ENCODE measurements at places on chromosomes 7 and 10.

DNA sequence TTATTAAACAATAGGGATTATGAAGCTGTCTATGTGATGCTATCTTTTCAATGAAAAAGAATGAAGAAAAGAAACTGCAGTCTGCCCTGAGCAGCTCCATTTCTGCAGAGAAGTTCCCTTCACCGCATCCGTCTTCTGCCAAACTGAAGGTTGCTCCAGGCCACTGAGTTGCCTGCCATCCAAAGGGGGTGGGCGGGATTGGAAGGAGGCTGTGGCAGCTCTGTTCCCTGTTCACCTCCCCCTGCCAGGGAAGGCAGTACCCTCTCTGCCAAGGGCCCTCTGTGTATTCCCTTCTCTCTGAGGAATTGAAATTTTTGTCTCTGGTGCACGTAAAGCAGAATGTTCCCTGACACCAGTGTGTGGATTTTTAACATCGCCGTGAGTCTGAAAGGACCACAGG lies 243.1 kb upstream of the GHITM start:
- DNase-seq, result no peak

- DNase-seq, result no peak
Measured at GRCh38 chr10:100307684-100308083, 21.2 kb upstream of the BLOC1S2 start.

DNA sequence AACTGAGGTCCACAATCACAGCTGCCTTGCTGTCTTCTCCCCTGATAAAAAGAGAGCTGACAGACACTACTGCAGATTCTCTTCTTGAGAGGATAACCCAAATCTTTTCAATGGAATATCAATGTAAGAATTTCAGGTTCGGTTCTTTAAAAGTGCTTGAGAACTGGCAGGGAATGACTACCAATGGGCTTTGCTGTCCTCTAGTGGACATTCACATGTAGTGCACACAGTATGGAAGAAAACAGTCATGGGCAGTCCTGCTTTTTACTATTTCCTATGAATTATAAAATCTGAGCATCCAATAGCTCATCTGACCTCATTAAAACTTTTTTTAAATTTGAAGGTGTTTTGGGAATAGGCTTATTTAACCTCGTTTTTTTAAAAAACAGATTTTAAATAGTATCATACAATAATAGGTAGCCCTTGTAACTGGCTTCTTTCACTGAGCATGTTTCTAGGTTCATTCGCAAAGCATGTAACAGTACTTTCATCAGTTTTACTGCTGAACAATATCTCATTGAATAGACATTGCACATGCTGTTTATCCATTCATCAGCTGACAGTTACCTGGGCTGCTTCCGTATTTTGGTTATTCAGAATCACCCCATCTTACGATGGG lies 18.3 kb downstream of the FZD9 start:
- DNase-seq, result no peak

DNA sequence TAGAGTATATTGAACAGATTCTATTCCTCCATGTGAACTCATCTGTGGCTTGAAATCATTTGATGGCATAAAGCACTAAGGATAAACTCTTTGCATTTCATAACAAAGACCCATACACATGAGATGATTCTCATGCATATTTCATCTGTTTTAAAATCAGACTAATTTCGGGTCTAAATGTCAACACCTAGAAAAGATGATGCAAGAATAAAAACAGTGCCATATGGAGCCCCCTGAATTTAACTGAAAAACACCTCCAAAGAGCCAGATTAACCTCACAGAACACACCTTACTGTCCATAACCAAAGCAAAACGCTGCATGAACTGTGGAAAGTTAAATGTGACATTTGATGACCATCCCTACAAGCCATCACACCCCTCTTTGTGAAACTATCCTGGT lies 59.7 kb downstream of the ELAPOR2 start:
- no peak for DNase-seq

DNA sequence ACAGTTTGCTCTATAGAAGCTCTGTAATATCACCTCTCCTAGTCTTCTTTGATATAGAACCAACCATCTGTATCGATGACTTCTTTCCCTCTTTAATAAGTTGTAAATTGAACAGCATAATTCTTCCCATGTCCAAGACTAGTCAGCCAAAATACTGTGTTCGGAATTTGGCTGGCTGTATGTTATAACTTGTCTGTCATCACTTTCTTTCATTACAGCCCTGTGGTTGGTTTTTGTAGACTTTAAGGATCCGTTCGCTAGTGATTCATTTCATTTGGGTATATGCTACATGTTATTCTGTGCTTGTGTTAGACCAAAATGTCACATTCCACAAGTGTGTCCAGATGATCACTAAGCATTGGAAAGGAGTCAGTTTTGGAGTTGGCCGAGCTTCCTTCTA lies 155.4 kb upstream of the ITGB1 start:
- DNase-seq, result no peak

DNA sequence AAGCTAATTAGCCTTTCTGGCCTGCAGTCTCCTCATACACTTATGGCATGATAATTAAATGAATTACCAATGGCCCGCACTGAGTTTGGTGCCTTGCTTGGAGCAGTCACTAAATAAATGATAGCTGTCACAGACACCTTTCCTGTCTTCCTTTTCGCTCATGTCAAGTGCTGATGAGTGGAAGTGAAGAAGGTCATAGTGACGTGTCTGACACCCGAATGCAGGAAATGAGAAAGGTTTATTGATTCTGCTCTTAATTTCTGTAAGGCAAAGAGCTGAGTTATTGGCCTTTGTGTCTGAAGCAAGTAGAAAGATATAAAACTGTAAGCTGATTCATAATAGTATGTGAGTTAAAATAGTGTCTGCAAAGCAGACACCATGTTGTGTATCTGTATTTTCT lies 13.2 kb upstream of the ESYT2 start:
- DNase-seq, result no peak

DNA sequence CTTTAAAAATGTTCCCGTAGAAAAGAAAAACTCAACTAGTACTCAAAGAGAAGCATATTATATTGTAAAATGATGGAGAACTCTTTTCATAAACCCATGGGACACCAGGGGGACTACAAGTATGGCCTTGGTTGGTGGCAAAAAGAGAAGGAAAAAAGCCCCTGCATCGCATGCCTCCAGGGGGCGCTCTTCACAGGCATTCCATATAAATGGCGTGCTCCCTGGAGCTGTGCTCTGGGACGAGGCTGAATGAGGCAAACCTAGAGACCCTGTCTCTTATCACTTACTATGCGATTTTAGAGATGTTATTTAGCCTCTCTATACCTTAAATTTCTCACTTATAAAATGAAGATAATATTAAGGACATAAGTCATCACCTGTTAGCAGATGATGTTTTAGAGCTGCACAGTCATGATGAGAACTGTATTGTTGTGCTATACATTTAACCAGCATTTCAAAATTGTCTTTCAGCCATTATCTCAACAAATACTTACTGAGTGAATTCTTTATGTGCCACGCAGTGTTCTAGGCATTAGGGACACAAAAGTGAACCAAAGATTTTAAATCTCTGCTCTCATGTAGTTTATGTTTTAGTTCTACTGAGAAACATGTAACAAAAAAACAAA lies 105.8 kb downstream of the ARHGAP21 start:
- DNase-seq, result peak; percentile 9

- DNase-seq, result no peak
Measured at GRCh38 chr7:53658951-53659350, 623.5 kb downstream of the POM121L12 start.

GRCh38 chr7:103690242-103690974 lies 244.4 kb upstream of the SLC26A5 start:
- DNase-seq, result no peak

DNA sequence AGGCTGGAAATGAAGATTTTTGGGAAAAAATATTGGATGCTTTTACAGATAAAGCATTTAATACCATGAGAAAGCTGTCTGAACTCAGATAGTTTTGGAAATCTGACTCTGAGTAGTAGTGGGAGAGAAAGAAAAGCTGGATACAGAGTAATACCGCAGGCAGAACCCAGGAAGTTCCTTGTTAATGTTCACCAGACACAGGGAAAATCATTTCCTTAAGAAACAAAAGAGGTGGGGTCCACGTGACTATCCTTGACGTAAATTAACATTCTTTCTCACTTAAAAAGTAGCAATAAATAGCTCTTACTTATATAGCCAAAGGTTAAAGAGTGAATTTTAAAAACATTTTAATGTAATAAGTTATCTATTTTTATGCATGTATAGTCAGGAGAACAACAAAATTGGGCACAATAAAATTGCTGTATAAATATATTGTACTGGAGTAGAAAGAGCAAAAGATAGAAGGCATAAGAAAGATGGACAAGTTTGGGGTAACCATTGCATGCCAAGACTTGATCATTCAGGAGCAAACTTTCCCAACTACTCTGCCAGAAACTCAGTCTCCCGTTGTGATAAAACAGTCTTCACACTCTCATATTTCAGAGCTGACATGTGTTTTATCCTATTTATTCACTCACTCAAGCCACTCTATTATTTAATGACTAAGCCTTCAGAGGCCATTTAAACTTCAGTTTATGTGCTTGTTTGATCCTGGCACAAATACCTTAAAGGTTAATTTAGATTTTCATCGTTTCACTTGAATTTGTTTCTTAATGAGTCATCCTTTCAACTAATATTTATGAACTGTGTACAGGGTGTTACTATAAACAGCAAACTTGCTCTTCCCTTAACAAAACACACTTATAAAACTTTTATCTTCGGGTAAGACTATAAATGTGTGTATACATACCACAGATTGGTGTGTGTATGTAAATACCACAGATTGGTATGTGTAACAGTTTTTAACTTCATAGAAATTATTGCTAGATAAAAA lies 143.1 kb downstream of the GNAI1 start:
- no peak for DNase-seq

DNA sequence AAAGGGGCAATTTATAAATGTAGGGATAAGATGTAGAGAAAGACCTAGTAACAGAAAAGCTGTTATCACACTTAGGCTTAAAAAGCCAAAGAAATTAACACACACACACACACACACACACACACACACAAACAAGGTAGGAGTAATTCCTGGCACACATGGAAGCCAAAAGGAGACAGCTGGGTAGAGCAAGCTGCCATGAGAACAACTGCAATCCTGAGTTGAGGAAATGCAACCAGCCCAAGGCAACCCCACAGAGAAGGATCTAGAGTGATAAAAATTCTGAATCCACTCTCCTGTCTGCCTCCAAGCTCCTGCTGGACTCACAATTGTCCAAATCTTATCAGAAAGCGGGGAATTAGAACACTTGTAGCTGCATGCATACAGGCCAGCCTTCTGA lies 229.1 kb upstream of the DGKB start:
- no peak for DNase-seq

- no peak for DNase-seq
Measured at GRCh38 chr7:102287111-102287980, 678 bp downstream of the SH2B2 start.

- no peak for DNase-seq
Measured at GRCh38 chr10:61470740-61471139, 17.6 kb upstream of the TMEM26 start.

DNA sequence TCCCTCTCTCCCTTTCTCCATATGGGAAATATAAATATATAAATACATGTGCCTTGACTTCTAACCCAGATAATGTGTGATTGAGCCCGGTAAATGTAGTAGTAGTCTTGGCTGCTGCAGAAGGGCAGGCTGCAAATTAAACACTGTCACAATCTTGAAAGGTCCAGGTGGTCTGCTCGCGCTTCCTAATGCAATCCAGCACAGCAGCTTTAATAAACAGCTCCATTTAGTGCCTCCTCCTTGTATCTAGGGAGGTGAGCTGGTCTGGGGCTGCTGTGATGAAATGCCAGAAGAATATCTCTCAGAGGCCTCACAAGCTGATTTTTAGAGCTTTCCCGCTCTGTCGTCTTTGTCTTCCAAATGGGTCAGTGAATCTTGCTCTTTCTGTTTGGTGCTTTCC lies 782 bp downstream of the POU6F2 start:
- no peak for DNase-seq

- DNase-seq, result no peak
Measured at GRCh38 chr7:108863227-108863848, 293.7 kb downstream of the DNAJB9 start.

GRCh38 chr10:101272229-101272868 lies 43.1 kb upstream of the LBX1 start:
- DNase-seq, result peak; percentile 37

GRCh38 chr7:6232116-6232515 lies 40.3 kb downstream of the CYTH3 start:
- DNase-seq, result no peak

GRCh38 chr7:55366461-55367070 lies 1.4 kb downstream of the LANCL2 start:
- no peak for DNase-seq

GRCh38 chr10:90798482-90798881 lies 59.4 kb downstream of the HTR7 start:
- DNase-seq, result no peak

GRCh38 chr10:42981358-42982236 lies 95.3 kb upstream of the RET start:
- DNase-seq, result no peak

DNA sequence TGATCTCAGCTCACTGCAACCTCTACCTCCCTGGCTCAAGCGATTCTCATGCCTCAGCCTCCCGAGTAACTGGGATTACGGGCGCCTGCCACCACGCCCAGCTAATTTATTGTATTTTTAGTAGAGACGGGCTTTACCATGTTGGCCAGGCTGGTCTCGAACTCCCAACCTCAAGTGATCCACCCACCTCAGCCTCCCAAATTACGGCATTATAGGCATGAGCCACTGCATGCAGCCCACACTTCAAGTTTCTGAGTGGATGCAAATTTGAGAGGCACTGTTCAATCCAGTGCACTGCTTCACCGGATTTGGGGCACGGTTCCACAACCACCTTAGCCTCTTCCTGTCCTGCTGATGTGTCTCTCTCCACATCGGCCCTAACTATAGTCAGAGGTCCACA lies 16.5 kb downstream of the CNPY1 start:
- DNase-seq, result no peak

DNA sequence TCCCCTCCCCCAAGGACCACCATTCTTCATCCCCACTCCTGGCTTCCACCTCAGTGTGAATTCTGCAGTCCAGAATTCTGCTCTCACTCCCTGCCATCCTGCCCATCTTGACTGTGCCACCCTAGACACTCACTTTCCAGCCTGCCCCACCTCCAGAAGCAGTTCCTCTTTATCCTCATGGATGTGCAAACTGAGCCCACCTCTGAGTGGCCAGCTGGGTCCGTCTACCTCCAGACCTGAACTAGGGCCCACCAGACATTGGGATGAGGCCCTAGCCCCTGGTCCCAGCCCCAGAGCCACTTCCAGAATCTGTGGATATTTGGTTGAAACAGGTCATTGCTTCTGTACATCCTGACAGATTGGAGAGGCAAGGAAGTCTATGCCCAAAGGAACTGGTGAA lies 58.5 kb downstream of the GRID1 start:
- DNase-seq, result no peak

GRCh38 chr7:33790746-33791145 lies 114.6 kb upstream of the BMPER start:
- no peak for DNase-seq

Measured in stimulated activated CD8-positive, alpha-beta memory T cell treated with anti-CD3 and anti-CD28 coated beads, Interleukin-7, amount 100 ng/mL, for 1 hour (primary cell).